Temporal lobe (tissue), 4 donors: ENCODE measurements at places on chromosomes 1 and 21. TPM values are rescaled to one million over a fixed set of nuclear protein-coding genes. Genes with fewer than 3 reads are reported as not detected.

The COL11A1 gene
- total RNA-seq: 27.3 TPM

The RHBDL2 gene
- total RNA-seq: under 0.01 TPM

The TMPRSS3 gene
- not detected for total RNA-seq

The MMEL1 gene
- 7.6 TPM for total RNA-seq

The NPR1 gene
- 0.49 TPM for total RNA-seq

The CD164L2 gene
- not detected for total RNA-seq

The TSPAN2 gene
- 26.8 TPM for total RNA-seq

The CELA2B gene
- not detected for total RNA-seq

The ILDR2 gene
- total RNA-seq: 20.9 TPM
